Aorta (tissue), 5 donors: ENCODE measurements at places on chromosomes 3 and 15.

GRCh38 chr3:72669224-72669623, 179.0 kb downstream of the SHQ1 start:
- no peak overlapping the region for H3K4me3 ChIP-seq
- H3K27me3 ChIP-seq: no peaks in the 10 kb centered on the region
- H3K4me1 ChIP-seq: peaks cover 2% of the 10 kb centered on the region
- H3K27ac ChIP-seq: no peak overlapping the region

DNA sequence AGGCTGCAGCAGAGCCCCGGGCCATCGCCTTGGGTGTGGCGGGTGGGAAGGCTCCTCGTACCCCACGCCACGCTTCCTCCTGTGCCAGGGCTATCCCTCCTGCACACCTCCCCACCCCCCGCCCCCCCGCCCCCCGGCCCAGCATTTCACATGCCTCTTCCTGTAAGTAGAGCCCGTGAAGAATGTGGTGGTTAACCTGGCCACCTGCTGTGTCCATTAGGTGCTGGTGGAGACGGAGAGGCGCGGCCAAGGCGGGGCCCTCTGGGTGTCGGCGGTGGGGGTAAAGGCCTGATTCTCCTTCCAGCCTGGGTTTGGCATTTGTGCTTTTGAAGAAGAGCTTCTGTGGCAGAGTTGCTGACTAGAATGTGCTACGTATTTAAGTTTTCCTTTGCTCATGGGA, 127.8 kb downstream of the CHDH start:
- H3K27ac ChIP-seq: no peak overlapping the region
- no peaks in the 10 kb centered on the region for H3K4me1 ChIP-seq
- H3K4me3 ChIP-seq: no peak overlapping the region
- no peaks in the 10 kb centered on the region for H3K36me3 ChIP-seq

GRCh38 chr3:194993896-194994295, 277.1 kb downstream of the XXYLT1 start:
- H3K4me1 ChIP-seq: no peaks in the 10 kb centered on the region
- H3K36me3 ChIP-seq: no peaks in the 10 kb centered on the region
- no peak overlapping the region for H3K4me3 ChIP-seq
- DNase-seq: no peak

DNA sequence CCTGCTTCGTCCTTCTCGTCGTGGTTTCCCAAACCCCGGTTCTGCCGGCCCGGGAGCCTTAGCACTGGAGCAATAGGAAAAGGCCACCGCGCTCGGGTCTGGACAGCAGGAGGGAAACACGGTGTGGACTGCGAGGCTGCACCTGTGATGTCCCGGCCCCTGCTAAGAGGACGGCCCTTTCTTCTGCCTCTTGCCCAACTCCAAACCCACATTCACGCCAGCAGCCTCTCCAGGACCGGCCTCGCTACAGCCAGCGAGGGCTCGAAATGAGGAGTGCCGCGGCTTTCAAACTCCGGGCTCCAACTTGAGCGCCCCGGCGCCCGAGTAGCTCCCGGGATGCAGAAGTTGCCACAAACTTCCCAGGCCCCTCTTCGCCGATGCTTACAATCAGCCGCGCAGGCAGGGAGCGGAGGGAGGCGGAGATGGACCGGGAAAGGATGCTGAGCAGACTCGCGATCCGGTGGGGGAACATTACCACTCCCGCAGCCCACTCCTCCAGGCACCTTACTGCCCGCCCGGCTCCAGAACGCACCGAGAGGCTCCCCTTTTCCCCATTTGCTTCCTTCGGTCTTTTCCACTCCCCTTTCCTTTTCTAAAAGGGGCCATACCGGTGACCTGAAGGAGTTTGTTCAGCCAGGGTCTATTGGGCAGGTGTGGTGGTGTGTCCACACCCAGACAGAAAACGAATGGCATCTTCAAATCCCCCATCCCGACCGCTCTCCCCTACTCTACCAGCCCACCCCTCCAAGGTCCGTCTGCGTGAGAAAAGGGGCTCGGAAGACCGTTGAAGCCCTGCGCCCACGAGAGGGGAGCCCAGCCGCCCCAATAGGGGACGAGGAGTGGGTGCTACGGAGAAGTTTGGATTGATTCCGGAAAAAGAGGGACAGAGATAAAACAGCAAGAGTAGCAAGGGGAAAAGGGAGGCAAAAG, 18.8 kb upstream of the SATB1 start:
- peak; percentile 59 for DNase-seq
- H3K4me3 ChIP-seq: peak overlapping the region; percentile 94
- H3K27ac ChIP-seq: no peak overlapping the region
- no peaks in the 10 kb centered on the region for H3K36me3 ChIP-seq
- H3K27me3 ChIP-seq: peaks cover 1% of the 10 kb centered on the region

- H3K4me3 ChIP-seq: no peak overlapping the region
- H3K27ac ChIP-seq: no peak overlapping the region
- no peaks in the 10 kb centered on the region for H3K4me1 ChIP-seq
- no peak for DNase-seq
Observed at GRCh38 chr3:60703956-60704736, 547.1 kb downstream of the FHIT start.

GRCh38 chr15:92097474-92098178, 244.1 kb downstream of the SLCO3A1 start:
- H3K4me1 ChIP-seq: no peaks in the 10 kb centered on the region
- H3K27me3 ChIP-seq: no peaks in the 10 kb centered on the region
- no peak overlapping the region for H3K4me3 ChIP-seq
- H3K27ac ChIP-seq: no peak overlapping the region

- H3K4me1 ChIP-seq: no peaks in the 10 kb centered on the region
- H3K27me3 ChIP-seq: no peaks in the 10 kb centered on the region
- no peaks in the 10 kb centered on the region for H3K36me3 ChIP-seq
- DNase-seq: peak; percentile 88
- H3K27ac ChIP-seq: no peak overlapping the region
Observed at GRCh38 chr15:72796515-72797337, 13.2 kb upstream of the ADPGK start.

DNA sequence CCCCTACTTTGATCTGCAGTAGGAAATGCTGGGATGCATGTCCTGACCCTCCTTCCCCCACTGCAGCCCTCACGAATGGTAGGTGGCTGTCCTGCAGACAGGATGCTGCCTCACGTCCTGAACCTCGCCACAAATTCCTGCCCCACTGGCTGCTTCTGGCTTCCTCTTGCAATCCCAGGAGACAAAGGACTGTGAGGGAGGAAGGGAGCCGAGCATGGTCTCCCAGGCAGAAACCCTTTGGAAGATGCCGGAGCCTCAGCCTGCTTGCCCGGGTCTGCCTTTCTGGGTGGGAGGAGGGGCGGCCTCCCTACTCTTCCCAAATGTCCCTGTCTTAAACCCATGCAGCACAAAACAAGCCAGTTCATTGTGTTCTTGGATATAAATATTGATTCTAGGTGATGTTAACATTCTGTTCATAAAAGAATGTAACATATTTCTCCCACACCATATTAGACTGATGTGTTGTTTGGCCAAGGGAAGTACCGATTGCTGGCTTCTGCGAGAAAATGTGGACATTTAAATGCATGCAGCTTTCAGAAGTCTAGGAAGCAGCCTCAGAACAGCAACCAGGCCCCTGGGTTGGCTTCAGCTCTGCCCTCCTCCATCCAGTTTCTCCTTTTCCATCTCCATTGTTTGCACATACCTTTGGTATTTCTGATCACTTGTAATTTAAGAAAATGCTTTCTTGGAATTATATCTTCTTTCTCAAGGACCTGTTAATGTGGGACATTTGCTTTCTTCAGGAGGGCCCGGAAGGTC, 75.3 kb downstream of the HMG20A start:
- H3K4me3 ChIP-seq: no peak overlapping the region
- H3K27ac ChIP-seq: peak overlapping the region; percentile 66
- no peaks in the 10 kb centered on the region for H3K27me3 ChIP-seq

- no peaks in the 10 kb centered on the region for H3K36me3 ChIP-seq
- H3K4me1 ChIP-seq: no peaks in the 10 kb centered on the region
- H3K27ac ChIP-seq: no peak overlapping the region
- H3K27me3 ChIP-seq: no peaks in the 10 kb centered on the region
Observed at GRCh38 chr3:8143186-8143585, 358.4 kb upstream of the LMCD1 start.

DNA sequence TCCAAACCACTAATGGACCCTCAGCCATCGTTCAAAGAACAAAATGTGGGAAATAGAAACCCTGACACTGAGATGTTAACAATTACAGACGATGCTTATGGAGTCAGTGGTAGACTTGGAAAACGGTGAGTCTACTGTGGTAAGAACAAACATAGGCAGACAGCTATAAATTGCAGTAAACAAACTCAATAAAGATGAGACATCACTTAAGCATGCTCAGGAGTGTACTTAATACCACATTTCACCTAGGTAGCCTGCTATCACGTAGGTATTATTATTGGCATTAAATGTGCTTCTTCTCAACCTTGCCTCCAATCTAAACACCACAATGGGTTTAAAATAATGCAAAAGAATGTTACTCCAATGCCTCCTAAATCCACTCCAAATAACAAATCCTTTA, 2.5 kb downstream of the OSBPL10 start:
- peaks cover 3% of the 10 kb centered on the region for H3K36me3 ChIP-seq
- H3K27ac ChIP-seq: no peak overlapping the region
- no peaks in the 10 kb centered on the region for H3K4me1 ChIP-seq
- H3K27me3 ChIP-seq: no peaks in the 10 kb centered on the region

DNA sequence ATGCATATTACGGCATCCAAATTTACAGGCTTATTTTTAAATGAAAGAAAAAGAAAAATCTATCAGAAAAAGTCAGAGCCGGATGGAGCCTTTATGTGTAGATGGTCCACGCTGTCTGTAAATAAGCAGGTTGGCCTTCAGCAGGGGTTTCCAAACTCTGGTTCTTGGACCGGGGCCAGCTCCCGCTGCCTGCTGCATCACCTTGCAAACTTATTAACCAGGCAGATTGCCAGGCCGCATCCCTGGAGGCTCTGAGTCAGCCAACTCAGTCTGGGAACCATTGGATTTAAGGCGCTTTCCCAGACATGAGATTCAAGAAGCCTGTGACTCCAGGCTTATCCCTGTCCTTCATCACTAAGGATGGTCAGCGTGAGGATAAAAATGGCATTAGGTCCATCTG, 212.4 kb downstream of the OPA1 start:
- no peak overlapping the region for H3K4me3 ChIP-seq
- H3K27me3 ChIP-seq: no peaks in the 10 kb centered on the region
- no peak overlapping the region for H3K27ac ChIP-seq
- H3K4me1 ChIP-seq: no peaks in the 10 kb centered on the region
- peak; percentile 56 for DNase-seq

DNA sequence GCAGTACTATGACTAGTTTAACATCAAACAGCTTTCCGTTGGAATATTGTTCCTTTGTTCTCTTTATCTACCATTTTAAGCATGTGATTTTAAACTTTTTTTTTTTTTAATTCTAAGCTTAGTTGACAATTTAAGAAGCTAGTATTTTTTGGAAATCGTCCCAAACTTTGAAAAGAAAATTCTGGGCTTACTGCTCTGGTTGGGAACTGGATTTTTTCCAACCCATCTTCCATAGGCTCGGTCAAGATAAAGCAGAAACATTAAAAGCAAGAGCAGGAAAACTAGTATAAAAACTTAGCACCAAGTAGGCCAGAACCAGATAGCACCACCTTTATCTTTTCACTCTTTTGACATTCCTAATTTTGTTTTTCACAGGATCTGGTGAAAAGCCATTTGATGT, 49.9 kb downstream of the TSC22D2 start:
- H3K4me3 ChIP-seq: no peak overlapping the region
- H3K36me3 ChIP-seq: peaks cover 4% of the 10 kb centered on the region
- no peak for DNase-seq
- H3K27ac ChIP-seq: no peak overlapping the region

GRCh38 chr15:79994615-79995014, 23.6 kb upstream of the BCL2A1 start:
- H3K27me3 ChIP-seq: no peaks in the 10 kb centered on the region
- H3K27ac ChIP-seq: no peak overlapping the region
- no peak overlapping the region for H3K4me3 ChIP-seq
- no peak for DNase-seq
- no peaks in the 10 kb centered on the region for H3K36me3 ChIP-seq

GRCh38 chr15:77839456-77839855, 206.7 kb upstream of the LINGO1 start:
- H3K4me3 ChIP-seq: no peak overlapping the region
- H3K36me3 ChIP-seq: no peaks in the 10 kb centered on the region
- no peak overlapping the region for H3K27ac ChIP-seq
- no peaks in the 10 kb centered on the region for H3K4me1 ChIP-seq

DNA sequence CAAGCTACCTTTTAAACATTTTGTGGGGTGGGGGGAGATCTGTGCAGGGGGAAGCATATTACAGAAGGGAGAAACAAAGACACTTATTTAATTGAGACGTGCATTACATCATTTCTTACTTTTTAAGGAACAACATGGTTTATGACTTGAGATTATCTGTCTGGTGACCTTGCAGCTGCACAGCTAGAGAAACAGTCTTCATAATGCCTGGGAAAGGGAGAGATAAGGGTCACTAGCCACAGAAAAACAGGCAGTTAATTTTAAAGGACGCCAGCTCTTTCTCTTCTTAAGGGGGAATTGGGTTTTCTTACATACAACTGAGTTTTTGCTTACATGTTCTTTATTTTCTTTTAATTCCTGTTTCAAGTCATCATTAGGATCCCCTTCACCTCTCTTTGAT, 147.9 kb downstream of the SST start:
- no peaks in the 10 kb centered on the region for H3K4me1 ChIP-seq
- H3K27me3 ChIP-seq: no peaks in the 10 kb centered on the region
- no peak for DNase-seq
- H3K36me3 ChIP-seq: no peaks in the 10 kb centered on the region

DNA sequence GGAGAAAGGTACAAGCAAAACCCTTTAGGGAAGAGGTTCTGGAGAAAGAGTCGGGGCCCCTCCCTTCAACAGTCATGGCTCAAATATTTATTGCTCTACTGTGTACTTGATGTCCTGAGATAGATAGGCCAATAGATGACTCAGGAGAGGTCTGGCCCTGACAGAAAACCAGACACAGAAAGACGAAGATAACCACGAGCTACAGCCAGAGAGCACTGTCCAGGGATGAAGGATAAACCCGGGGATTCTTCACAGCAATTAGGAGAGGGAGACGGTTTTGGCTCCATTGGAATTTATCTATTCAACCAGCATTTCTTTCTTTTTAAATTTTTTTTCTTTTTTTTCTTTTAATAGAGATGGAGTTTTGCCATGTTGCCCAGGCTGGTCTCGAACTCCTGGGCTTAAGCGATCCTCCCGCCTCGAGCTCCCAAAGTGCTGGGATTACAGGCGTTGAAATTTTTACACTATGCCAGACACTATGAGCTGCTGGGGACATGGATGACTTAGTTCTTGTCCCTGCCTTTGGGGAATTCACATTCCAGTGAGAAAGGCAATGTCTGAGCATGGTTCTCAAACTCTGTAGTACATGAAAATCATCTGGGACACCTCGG, 4.6 kb upstream of the CIDEC start:
- no peaks in the 10 kb centered on the region for H3K36me3 ChIP-seq
- H3K27me3 ChIP-seq: no peaks in the 10 kb centered on the region
- no peak overlapping the region for H3K4me3 ChIP-seq
- H3K4me1 ChIP-seq: no peaks in the 10 kb centered on the region
- no peak overlapping the region for H3K27ac ChIP-seq
- DNase-seq: no peak

GRCh38 chr15:81291916-81292522, 31.9 kb downstream of the STARD5 start:
- no peak overlapping the region for H3K27ac ChIP-seq
- no peaks in the 10 kb centered on the region for H3K36me3 ChIP-seq
- H3K4me1 ChIP-seq: no peaks in the 10 kb centered on the region
- H3K27me3 ChIP-seq: no peaks in the 10 kb centered on the region
- DNase-seq: no peak
- H3K4me3 ChIP-seq: no peak overlapping the region

GRCh38 chr3:129673012-129673411, 66.5 kb upstream of the PLXND1 start:
- no peak for DNase-seq
- no peaks in the 10 kb centered on the region for H3K4me1 ChIP-seq
- H3K4me3 ChIP-seq: no peak overlapping the region
- H3K36me3 ChIP-seq: no peaks in the 10 kb centered on the region
- no peak overlapping the region for H3K27ac ChIP-seq

GRCh38 chr3:183988216-183988790, 29.4 kb downstream of the ABCC5 start:
- H3K27me3 ChIP-seq: no peaks in the 10 kb centered on the region
- no peak overlapping the region for H3K27ac ChIP-seq
- no peak for DNase-seq
- H3K4me3 ChIP-seq: no peak overlapping the region
